Frontal cortex (tissue), 4 donors: ENCODE measurements at places on chromosomes 1 and 21. TPM values are rescaled to one million over a fixed set of nuclear protein-coding genes. Genes with fewer than 3 reads are reported as not detected.

CD1E gene
- total RNA-seq = not detected

TNFRSF14 gene
- total RNA-seq = 2.4 TPM

IFI44 gene
- total RNA-seq = 34.2 TPM

CFAP45 gene
- under 0.01 TPM for total RNA-seq

POU2F1 gene
- total RNA-seq = 19.2 TPM

FMN2 gene
- 60.7 TPM for total RNA-seq

SLC30A2 gene
- total RNA-seq = not detected

CCDC30 gene
- total RNA-seq = 11.8 TPM
